ENCODE measurements at places on chromosomes 1 and 21.

GRCh38 chr1:241639623-241640148, 483 bp downstream of the CHML start:
- no peak for DNase-seq

DNA sequence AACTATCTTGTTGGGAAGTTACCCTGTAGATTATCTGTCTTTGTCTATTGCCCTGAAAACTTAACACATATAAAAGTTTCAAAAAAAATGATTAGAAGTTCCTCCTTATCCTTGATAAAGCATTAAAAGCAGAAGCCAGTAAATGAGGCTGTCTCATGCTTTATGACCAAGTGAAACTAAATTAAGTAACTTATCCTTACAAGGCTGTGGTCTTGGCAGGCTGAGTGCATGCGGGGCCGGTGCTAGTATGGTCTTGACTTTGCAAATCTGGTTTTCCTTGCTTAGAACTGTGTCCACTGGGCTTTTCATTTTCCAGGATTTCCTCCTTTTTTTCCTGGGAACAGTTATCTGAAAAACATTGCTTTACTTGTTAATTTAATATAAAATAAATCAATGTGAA, 43.1 kb downstream of the PCNX2 start:
- no peak for DNase-seq

- peak; percentile 34 for DNase-seq
Measured at GRCh38 chr1:236009857-236010256, 55.0 kb downstream of the NID1 start.

- DNase-seq = no peak
Measured at GRCh38 chr1:109815809-109816174, 52.1 kb upstream of the EPS8L3 start.

- no peak for DNase-seq
Measured at GRCh38 chr1:218079347-218079746, 205.7 kb upstream of the RRP15 start.

DNA sequence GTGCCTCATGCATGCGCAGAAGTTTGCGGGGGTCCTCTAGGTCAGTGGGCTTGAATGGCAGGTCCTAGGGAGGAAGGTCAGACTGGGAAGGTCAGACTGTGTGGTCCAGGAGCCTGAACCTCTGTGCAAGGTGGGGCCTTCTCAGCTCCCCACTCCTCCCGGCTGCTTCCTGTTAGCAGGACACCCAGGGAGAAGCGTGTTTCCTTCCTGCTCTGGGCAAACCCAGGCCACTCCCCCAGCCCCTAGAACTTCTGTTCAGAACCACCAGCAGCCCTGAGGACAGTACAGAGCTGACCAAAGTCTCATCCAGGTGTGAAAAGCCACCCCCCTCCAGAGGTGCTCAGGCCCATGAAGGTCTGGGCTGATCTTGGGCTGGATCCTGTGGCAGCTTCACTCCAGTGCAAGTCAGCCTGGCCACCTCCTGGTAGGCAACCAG, 29.9 kb downstream of the NAV1 start:
- no peak for DNase-seq
